AG09319 (cell line): ENCODE measurements at places on chromosomes 1 and 21.

DNA sequence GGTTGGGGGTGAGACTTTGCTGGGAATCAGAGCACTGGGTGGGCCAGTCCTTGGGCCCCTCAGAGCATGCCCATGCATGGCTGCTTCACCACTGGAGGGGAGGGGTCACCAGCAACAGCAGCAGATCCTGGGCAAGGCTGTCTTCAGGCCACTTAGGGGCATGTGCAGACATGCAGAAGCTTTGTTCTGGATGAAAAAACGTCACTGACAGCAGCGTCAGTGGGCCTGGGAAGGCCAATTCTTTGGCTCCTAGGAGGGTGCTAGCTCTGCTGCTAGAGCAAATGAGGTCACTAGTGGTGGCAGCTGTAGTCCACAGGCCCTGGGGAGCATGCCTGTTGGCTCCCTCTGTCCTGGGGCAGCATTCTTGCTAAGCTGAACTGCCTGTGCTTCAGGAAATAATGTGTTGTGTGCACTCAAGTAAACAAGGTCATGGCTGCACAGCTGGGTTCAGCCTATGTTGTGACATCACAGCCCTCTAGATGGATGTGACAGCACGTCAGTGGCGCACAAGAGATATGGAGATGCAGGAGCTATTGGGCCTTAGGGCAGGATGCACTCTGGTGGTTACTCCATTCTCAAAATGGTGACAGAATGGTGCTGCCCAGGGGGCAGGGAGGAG lies 27.0 kb downstream of the ZC3H11B start:
- no peak for DNase-seq

- DNase-seq = no peak
Observed at GRCh38 chr1:36560621-36561360, 78.1 kb upstream of the CSF3R start.

- peak; percentile 10 for DNase-seq
Observed at GRCh38 chr1:22529901-22530621, 33.2 kb upstream of the EPHA8 start.

DNA sequence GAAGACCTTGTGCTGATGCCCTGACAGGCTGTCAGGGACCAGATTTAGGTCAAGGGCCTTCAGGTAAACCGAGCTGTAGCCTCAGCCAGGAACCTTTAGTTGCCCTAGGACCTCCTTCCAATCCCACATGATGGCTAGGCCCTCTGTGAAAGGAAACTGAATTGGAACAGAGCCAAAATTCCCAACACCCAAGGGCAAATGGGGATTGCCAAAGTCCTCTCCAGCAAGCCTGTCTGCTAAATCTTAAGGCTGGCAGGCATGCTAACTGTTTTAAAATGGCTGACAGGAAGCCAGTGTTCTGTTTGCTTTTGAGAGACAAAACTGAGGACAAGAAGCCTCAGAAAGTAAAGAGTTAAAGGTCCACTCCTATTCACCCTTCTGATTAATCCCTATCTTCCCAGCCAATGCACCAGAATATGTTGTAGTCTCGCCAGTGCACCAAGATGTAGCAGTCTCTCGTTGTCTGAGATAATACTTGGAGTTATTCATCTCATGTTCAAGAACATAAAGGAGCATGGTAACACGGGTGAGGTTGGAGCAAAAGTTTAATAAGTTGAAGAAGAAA lies 35.1 kb downstream of the MSTO1 start:
- DNase-seq = no peak

DNA sequence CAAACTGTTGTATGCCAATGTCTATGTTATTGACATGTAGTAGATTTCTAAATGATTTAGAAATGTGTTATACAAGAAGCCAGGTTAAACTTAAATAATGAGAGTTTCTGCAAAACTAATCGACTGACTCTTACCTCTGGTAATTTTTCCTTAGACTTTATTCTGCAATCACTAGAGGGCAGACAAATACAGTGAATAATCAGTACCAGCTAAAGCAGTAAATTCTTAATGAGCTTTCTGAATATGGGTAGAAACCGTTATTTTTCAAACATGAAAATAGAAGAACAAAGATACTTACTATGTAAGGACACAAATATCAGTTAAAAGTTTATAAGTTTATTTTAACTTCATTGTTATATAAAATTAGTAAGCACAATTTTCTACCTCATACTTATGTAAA lies 97.9 kb upstream of the RGS1 start:
- no peak for DNase-seq

- DNase-seq = no peak
Observed at GRCh38 chr21:14737922-14738321, 191.8 kb upstream of the SAMSN1 start.

- no peak for DNase-seq
Observed at GRCh38 chr21:41741253-41742072, 25.4 kb downstream of the RIPK4 start.

DNA sequence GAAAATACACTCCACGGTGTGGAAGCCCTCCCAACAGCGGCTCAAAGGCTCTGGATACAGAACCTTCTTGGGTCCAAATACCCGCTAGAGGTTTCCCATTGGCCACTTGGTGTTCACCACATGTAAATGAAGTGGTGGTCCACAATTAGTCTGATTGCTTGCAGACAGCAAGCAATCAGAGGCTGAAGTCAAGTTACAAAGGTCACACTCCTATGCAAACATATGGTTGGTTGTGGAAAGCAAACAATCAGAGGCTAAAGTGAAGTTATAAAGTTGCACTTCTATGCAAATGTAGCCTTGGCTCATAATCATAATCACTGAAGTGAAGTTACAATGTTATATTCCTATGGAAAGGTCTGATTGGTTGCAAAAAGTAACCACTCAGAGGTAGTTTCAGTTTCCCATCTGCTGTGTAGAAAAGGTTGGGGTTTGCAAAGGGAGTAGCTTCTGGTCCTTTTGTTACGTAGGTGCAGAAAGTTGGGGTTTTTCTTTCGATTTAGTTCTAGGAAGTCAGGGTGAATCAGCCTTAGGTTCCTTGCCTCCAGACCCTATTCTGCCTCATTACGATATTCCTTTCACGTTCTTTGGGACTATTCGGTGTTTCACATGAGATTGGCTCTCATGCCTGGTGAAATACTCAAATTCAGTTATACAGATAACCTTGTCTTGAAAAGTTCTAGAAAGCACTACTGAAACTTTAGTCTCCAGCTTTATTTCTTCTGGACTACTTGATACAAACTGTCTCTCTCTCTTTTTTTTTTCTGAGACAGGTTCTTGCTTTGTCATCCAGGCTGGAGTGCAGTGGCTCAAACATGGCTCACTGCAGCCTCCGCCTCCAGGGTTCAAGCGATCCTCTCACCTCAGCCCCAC lies 36.7 kb upstream of the MTF2 start:
- DNase-seq = no peak

DNA sequence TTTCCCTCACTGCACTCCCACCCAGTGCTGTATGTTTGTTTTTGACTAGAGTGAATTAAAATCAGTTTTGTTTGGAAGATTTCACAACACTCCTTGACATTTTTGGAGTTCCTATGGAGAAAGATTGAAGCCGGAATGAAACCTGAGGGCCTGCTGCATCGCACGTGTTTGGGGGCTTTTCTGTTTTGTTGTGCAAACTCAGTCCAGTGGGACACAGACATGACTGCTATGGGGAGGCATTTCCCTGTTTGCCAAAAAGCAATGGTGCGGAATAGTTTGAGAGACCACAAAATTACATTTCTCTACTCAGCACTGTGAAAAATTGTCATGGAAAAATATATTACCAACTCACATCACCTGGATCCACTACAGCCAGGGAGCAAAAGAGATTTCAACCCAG lies 43.8 kb upstream of the KCNE2 start:
- DNase-seq = no peak

DNA sequence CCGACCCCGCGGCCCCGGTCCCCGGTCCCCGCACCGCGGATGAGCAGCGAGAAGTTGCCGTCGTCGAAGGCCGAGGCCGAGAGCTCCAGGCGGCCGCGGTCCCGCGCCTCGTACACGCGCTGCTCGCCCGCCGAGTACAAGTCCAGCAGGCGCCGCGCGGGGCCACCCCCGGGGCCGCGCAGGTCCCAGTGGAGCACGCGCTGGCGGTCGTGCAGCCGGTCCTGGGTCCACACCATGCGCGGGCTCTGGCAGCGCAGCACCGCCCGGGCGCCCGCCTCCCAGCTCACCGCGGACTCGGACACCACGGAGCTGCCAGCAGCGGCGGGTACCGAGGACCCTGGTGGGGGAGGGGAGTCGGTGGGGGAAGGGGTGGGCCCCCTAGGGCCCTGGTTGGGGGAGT lies 2.9 kb downstream of the MXRA8 start:
- DNase-seq = no peak

GRCh38 chr1:210089855-210090254 lies 142.7 kb upstream of the SERTAD4 start:
- DNase-seq = no peak

DNA sequence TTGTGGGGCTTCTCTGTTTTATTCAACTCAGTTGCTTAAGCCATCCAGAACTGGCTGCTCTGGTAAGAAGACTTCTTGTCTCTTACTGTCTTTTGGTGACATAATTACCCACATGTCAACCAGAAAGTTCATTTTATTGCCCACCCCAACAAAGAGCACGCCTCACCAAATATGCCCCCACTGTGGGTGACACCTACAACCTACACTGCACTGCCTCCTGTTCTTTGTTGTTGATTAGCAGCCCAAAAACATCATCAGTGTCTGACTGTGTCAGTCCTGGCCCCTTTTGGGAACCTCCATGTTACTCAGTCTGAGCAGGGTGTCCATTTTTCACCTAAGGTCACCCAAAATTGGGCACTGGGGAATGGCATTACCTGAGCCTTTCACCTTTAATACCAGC lies 49.3 kb downstream of the ZNF678 start:
- DNase-seq = no peak

DNA sequence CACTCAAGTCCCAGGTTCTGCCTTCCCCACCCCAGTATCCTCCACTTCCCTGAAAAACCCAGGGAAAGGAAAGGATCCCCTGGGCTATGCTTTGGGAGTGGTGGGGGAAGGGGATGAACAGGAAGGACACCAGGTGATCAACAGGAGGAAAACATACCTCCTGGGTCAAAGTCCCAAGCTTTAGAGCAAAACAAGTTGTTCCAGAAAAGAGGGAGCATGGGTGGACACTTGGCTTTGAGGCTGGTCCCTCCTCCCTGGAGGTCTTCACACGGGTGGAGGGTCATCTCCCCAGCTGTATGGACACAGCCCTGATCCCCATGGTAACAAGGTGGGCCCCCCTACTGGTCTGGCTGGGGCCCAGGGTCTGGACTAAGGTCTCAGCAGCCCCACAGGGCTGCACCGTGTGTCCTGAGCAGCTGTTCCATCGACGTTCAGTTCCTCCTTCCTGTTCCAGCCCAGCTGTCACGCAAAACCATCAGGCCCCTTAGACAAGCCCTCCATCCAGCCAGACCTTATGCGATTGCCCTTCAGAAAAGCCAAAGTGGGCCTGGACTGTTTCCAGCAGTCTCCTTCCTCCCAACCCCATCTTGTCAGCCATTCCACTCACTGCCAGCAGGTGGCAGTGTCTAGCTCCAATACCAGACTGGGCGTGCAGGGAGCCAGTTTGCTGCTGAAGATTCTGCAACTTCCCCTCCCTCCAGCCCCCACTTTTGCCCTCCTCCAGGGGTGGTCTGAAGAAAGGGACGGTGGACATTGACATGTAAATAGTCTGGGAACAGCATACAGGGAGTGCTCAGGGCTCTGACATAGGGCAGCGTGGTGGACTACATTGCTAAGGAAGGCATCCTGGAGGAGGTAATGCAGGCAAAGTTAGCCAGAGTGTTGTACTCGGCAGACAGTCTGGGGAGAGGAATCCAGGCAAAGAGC lies 2.9 kb upstream of the PDZK1IP1 start:
- DNase-seq = peak; percentile 20

DNA sequence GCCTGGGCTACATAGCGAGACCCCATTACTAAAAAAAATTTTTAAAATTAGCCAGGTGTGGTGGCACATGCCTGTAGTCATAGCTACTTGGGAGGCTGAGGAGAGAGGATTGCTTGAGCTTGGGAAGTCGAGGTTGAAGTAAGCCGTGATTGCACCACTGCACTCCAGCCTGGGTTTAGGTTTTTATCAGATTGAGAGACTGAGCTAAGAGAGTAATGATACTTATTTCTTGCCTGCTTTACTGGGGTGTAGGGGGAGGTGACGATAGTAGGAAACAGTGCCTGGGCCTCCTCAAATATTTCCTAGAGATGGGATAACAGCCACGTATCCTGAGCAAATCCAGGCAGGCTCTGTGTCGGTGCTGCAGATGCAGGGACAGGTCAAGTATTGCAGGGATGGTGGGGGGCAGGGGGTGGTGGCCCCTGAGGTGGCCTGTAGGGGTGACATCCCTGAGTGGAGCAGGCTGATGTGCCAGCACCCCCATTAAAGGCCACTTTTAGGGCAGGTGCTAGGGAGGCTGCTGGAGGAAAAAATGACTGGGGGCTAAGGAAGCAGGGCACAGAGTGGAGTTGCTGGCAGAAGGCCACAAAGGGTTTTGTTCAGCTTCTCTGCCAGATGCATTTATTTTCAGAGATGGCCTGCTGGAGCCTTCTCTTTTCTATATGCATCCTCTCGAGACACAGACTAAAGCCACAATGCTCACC lies 130.5 kb downstream of the RHOU start:
- DNase-seq = no peak

- DNase-seq = no peak
Observed at GRCh38 chr1:57882934-57883641, 459.2 kb upstream of the DAB1 start.

- DNase-seq = no peak
Observed at GRCh38 chr1:154695985-154696384, 88.0 kb upstream of the ADAR start.

DNA sequence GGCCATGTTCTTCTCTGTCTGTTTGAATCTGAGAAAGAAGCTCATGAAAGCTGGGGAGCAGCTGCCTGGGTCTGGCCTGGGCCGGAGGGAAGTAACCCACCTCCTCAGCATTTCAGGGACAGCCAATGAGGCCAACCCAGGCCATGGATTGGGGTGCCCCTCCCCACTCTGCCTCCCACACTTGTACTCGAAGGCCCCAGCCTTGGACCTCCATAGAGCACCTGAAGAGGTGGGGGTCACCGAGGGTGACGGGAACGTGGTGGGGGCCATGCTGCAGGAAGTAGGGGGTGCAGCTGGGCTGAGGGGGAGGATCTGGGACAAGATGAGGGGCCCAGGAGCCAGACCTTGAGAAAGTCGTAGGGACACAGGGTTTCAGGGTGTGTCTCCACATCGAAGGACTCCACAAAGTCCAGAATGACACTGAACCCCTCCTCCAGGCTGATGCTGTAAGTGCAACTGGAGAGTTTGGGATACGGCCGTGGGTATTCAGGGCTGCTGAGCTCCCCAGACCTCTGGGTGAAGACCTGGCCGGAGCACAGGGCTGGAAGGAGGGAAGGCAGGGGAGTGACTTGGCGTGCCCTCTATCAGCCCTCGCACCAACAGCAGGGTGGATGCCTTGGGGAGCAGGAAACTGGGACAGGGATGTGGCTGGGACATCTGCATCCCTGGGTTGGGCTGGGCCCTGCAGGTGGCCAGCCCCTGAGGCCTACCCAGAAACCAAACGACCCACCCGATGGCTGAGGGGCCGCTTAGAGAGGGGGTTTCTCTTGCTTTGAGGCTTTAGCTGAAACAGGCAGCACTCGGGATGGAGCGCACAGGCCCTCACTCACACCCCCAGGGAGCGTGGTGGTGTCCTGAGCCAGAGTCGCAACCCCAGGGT lies 3.8 kb downstream of the MASP2 start:
- DNase-seq = no peak

- DNase-seq = no peak
Observed at GRCh38 chr21:43866659-43867331, 1.8 kb downstream of the AGPAT3 start.

GRCh38 chr1:77220687-77221463 lies 1.6 kb upstream of the PIGK start:
- peak; percentile 7 for DNase-seq

- DNase-seq = no peak
Observed at GRCh38 chr1:168755800-168756418, 26.9 kb upstream of the DPT start.
